DND-41 (cell line): ENCODE measurements at places on chromosomes 2 and 18.

DNA sequence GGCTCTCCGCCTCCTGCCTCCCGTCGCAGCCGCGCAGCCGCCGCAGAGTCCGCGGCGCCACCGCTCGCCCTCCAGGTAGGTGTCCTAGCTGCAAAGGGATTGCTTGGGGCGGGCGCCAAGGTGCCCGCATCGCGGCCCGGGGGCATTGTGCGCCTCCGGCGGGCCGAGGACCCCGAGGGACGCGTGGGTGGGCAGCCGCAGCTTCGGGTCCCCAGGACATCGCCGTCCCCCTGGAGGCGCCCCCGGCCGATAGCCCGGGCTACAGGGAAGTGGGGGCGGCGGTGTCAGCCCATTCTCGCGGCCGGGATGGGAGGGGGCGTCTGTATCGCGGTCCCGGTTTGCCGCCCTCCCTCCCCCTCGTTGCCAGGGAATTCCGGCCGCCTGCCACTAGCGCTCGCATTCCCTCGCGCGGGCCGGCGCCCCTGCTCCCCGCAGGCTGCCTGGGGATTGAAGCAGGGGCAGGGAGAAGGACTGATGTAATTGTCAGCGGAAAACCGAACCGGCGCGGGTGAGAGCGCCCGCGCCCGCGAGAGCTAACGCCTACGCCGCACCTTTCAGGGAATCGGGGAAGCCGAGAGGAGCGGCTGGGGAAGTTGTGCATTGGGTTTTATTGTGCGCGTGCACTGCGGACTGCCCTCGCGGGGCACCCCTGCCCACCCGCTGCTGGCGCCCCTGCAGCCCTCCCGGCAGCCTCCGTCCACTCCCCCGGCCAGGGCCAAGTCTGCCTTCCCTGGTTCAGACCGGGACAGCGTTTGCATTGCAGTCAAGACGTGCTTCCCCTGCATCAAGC is 483 bp downstream of the OSBPL6 start:
- DNase-seq, result no peak

- no peak for DNase-seq
These were observed 78.6 kb downstream of the SATB2 start for GRCh38 chr2:199378948-199379650.

GRCh38 chr2:20473128-20473527 is 26.3 kb downstream of the RHOB start:
- no peak for DNase-seq

DNA sequence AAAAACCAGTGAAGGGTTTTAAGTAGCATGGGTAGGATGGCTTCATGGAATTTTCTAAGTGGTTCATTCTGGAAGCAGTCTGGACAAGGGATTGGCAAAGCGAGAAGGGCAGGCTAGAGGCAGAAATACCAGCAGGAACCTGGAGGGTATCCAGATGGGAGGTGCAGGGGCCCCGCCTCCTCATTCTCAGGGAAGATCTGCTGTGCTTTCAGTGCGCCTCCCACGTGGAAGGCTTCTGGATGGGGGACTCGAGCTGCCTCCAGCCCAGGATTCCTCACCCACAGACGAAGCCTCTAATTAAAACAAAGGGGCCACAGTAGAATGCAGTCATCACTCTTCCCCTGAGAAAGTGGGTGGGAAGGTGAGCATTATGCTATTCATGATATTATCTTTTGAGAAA is 79.8 kb downstream of the VSNL1 start:
- DNase-seq, result no peak

DNA sequence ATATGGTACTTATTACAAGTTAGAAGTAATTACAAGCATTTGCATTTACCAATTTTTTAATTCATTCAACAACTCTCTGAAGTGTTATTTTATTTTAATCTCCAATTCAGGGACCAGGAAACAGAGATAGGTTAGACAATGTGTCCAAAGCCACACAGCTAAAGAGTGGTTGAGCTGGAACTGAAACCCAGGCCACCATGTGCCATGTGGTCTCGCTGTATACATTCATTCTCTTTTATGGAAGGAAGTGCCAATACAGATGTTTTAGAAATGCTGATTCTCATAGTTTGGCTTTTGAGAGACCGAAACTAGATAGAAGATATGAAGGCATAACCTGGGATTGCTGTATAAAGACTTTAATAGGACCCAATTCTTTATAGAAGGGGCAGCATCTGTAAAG is 684.6 kb upstream of the ID2 start:
- DNase-seq, result no peak

DNA sequence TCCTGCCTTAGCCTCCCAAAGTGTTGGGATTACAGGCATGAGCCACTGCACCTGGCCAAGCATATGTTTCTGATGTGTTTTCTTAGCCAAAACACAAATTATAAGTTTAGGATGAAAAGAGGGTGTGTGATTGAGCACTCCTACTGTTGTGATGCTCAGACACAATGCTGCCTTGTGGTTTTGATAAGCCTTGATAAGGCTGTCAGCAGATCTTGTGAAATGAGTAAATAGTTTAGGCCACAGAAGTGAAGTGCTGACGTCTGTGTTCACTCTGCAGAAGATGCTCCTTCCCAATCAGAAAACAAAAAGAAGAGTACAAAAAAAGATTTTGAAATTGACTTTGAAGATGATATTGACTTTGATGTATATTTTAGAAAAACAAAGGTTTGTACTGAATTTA is 24.3 kb downstream of the NCAPH start:
- no peak for DNase-seq

DNA sequence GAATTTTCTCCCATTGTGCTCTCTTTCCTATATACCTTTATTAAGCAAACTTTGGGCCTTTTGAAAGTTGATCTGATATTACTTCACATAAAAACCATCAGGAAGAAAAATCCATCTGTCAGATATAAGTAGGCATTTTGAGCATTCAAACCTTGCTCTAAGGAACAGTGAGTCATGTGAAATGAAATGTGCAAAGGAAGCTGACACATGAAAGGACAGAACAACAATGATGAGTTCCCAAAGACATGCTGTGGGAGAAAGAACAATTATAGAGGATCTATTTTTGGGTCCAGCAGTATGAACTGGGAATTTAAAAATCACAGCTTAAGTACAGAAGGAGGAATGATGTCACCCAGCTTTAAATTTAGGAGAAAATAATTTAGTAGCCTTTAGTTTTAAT is 18.1 kb downstream of the CALCRL start:
- no peak for DNase-seq
